ENCODE measurements at places on chromosomes 5 and 9. TPM values are rescaled to one million over a fixed set of nuclear protein-coding genes. Genes with fewer than 3 reads are reported as not detected.

- no peak overlapping the region for H3K4me3 ChIP-seq
- H3K4me1 ChIP-seq: peaks cover 5% of the 10 kb centered on the region
- H3K27ac ChIP-seq: no peak overlapping the region
- peaks cover 9% of the 10 kb centered on the region for H3K27me3 ChIP-seq
- no peak for DNase-seq
These were observed 582.4 kb upstream of the BRINP1 start for GRCh38 chr9:119951591-119951990.

DNA sequence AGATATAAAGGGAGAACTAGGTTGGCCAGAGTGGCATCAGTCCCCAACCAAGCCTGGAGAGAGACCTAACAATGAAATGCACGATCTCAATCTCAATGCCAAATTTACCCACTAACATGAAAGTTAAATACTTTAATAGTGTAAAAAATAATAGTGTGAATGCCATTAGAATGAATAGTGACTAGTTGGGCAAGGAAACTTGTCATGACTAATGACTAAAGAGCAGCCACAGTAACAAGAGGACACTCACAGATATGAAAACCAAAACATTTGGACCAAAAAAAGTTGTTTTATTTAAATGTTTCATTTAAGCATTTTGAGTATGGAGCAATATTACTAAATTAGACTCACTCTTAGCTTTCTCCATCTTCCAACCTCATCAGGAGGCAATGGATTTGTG, 1853.8 kb downstream of the EFNA5 start:
- H3K27ac ChIP-seq: no peak overlapping the region
- H3K36me3 ChIP-seq: no peaks in the 10 kb centered on the region
- H3K4me1 ChIP-seq: peaks cover 5% of the 10 kb centered on the region
- H3K27me3 ChIP-seq: no peaks in the 10 kb centered on the region
- no peak for DNase-seq

DNA sequence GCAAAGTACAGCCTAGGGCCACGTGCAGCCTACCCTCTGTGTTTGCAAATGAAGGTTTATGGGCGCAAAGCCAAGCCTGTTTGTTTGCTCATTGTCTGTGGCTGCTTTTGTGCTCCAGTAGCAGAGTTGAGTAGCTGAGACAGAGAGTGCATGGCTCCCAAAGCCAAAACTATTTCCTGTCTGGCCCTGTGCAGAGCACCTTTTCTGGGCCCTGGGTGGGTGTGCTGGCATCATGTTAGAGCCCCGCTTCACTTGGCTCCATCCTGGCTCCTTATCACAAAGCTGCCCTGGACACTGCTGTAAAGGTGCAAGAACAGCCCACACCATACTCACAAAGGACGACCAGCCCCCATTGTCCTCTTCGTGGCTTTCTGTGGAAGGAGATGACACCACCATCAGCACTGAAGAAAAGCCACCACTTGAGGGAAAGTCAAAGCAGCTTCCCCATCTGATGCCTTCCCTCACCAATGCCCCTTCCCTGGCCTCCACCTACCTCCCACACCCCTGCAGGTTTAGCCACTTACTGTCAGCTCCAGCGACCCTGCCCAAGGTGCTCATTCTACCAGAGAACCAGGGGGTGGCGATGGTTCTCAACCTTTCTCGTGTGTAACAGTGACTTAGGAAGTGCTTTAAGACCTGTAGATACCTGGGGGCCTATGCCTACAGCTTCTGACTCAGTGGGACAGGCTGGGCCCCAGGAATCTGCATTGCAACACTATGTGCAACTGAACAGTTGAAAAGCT, 23.4 kb downstream of the LCP2 start:
- H3K4me3 ChIP-seq: no peak overlapping the region
- peaks cover 17% of the 10 kb centered on the region for H3K27me3 ChIP-seq
- H3K36me3 ChIP-seq: no peaks in the 10 kb centered on the region
- peaks cover 12% of the 10 kb centered on the region for H3K4me1 ChIP-seq

DNA sequence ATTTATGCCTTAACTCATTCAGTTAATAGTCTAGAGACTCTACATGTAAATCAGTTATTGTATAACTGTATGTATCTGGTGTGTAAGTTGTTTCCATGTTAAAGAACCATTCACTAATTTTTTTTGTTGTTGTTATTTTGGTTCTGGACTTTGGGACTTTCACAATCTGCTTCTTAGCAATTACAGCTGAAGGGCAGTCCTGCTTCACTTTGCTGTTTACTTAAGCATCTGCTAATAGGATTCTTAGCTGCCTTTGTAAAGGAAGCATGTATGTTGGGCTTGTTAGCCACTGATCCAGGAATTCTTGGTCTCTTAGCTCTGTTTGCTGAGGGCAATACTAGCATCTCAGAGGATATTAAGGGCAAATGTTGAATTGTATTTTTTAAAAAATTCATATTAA, 97.0 kb downstream of the FOCAD start:
- peaks cover 23% of the 10 kb centered on the region for H3K36me3 ChIP-seq
- no peak overlapping the region for H3K4me3 ChIP-seq
- no peak overlapping the region for H3K27ac ChIP-seq
- H3K4me1 ChIP-seq: no peaks in the 10 kb centered on the region

NACC2 gene
- total RNA-seq: 9.3 TPM
